ENCODE measurements at places on chromosomes 4 and X.

GRCh38 chr4:53682908-53683307, 91.6 kb upstream of the LNX1 start:
- DNase-seq: no peak

DNA sequence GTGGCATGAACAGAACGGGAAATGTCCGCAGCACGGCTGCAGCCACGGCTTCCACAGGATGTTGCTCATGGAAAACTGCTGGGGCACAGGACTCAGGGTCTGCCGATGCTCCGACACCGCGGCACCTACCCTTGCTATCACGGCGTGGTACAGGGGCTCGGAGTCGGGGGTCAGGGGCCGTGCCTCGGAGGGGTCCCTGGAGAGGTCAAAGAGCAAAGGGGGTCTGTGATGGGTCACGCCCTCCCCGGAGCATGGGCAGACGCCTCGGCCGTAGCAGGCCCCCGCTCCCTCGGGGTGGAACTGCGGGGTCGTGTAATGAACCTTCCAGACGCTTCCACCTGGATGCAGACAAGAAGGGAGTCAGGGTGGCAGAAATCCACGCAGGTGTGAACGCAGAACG, 21.8 kb downstream of the ARSD start:
- DNase-seq: no peak

DNA sequence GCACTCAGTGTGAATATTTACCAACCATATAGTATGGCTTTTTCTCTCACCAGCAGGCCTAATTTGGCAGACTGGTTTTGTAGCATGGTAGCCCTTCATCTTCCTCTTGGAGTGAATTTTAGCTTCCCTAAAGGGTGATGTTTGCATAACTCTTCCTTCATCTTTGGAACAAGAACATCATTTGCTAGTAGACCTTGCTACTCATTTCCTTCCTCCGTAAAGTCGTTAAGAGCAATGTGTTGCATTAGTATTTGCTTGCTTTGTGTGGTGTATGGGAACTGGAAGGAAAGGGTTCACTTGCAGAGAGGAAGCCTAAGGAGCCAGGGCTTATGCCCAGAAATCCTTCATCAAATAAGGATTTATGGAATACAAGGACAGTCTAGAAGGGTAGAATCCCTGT, 50.2 kb upstream of the PGRMC2 start:
- DNase-seq: no peak

DNA sequence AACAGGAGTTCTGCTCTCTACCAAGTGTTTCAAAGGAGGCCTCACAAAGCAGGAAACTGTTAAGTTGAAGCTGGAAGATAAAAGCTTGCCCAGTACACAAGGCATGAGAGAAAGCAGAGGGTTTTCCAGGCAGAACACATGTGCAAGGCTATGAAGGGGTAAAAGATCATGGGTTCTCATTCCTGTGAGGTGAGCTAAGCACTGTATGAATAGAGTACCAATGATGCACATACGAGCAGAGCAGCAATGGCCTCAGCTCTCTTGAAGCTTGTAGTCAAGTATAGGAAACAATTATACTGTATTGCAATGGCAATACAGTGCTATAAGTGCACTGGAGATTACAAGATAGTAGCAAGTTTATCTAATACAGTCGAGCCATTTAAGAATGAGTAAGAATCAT, 18.0 kb downstream of the TTC29 start:
- no peak for DNase-seq

- no peak for DNase-seq
Observed at GRCh38 chrX:46704767-46705386, 54.0 kb downstream of the SLC9A7 start.

GRCh38 chr4:40200875-40201801, 4.3 kb downstream of the RHOH start:
- DNase-seq: no peak

GRCh38 chrX:39462835-39463234, 634.9 kb downstream of the BCOR start:
- no peak for DNase-seq

- DNase-seq: no peak
Observed at GRCh38 chr4:86181585-86181984, 178.3 kb downstream of the MAPK10 start.

GRCh38 chrX:10631416-10632145, 11.2 kb upstream of the MID1 start:
- no peak for DNase-seq

- no peak for DNase-seq
Observed at GRCh38 chr4:106522839-106523238, 154.3 kb upstream of the GIMD1 start.

GRCh38 chr4:11106190-11106589, 322.5 kb downstream of the HS3ST1 start:
- DNase-seq: no peak

- DNase-seq: no peak
Observed at GRCh38 chrX:150663073-150663472, 30.1 kb upstream of the MTMR1 start.

DNA sequence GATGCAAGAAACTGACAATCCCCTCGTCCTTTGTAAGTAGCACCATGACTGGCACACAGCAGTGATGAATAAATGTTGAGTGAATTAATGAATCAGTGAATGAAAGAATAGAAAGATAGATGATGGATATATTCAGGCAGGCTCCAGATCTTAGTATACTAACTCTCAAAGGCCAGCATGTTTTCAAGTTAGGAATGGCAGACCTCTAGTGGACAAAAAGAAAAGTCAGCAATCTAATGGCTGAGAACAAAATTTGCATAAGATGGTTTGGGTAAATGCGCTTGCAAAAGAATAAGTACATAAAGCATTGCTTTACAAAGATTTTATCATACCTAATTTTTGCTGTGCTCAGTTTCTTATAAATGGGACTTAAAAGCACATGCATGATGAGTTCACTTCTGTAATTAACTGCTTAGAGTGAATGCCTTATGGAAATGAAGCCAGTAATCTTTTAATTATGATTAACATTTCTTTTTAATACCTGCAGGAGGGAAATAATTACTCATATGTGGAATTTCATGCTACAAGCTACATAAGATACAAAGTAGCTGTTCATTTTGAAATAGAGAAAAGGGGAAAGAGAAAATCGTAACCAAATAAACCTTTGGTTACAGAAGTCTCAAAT, 126.9 kb upstream of the GPRIN3 start:
- DNase-seq: no peak

GRCh38 chrX:48530736-48531135, 8.8 kb upstream of the TBC1D25 start:
- DNase-seq: no peak

DNA sequence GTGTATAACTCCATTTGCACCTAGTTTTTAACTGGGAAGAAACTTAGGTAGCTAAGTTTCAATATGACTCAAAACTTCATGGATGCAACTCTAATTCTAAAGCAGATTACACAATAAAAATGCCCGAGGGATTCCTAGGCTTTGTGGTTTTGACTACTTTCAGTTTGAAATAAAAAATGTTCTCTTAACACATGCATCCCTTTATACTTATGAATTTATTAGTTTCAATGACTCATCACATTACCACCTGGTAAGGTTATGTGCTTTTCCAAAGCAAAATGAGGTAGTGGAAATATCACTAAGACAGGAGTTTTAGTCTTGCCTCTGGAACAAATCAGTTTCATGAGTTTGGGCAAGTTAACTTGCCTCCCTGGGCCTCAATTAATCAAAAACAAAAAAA, 125.5 kb downstream of the OPHN1 start:
- no peak for DNase-seq

DNA sequence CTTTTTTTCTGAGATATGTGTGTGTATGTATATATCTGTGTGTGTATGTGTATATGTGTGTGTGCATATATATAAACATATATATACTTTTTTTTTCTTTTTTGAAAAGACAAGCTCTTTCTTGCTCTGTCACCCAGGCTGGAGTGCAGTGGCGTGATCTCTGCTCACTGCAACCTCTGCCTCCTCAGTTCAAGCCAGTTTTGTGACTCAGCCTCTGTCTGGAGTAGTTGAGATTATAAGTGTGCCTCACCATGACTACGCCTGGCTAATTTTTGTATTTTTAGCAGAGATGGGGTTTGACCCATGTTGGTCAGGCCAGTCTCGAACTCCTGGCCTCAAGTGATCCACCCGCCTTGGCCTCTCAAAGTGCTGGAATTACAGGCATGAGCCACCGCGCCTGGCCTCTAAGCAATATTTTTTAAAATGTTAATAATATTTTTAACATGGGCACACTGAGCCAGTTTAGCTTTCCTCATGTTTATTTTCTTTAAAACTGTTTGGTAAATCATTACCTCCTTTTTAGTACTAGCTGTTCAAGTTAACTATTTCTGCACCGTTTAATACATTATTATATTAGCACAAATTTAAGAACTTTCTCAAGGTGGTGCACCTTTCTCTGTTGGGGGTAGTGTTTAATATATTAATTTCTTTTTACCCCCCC, 33.3 kb downstream of the BBS12 start:
- no peak for DNase-seq

- DNase-seq: no peak
Observed at GRCh38 chrX:18348047-18348446, 6.4 kb downstream of the SCML2 start.

DNA sequence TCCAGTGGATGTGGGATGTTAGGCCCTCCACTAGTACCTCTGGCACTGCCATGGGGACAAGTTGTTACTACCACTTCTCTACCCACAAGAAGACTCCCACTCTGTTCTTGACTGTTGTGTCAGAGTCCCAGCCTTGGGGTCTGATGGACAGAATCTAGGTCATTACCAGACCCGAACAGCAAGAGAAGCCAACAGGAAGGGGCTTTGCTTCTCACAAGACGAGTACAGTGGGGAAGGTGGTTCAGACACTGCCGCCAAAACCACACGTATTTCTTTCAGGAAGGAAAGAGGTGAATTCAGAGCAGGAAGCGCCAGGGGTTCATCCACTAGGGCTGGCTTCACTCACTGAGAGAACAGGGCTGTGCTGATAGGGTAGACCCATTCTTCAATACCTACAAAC, 161.3 kb upstream of the KIT start:
- DNase-seq: no peak

GRCh38 chr4:145012841-145013240, 85.2 kb downstream of the ANAPC10 start:
- DNase-seq: no peak

GRCh38 chrX:49842621-49843020, 13.5 kb downstream of the PAGE4 start:
- no peak for DNase-seq

GRCh38 chr4:104507112-104507511, 12.4 kb upstream of the CXXC4 start:
- no peak for DNase-seq

DNA sequence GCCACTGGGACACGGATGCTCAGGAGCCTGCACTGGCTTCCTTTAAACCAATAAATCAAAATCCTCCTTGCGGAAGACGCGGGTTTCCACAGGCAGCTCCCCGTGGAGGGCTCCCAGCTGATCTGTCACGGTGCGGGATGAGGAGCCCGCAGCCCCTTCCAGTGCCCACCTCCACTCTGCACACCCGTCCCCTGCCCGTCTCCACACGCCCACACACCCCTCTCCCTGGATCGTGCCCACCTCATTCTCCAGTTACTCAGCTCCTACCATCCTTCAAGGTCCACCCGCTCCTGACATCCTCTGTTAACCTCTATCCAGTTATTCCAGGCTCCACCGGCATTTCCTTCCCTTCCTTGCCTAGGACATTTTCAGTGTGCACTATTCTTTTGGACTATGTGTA, 895.9 kb downstream of the TRIML1 start:
- DNase-seq: no peak

GRCh38 chr4:110128029-110128428, 70.4 kb downstream of the ELOVL6 start:
- no peak for DNase-seq

- no peak for DNase-seq
Observed at GRCh38 chrX:23514082-23514481, 153.2 kb upstream of the PRDX4 start.

DNA sequence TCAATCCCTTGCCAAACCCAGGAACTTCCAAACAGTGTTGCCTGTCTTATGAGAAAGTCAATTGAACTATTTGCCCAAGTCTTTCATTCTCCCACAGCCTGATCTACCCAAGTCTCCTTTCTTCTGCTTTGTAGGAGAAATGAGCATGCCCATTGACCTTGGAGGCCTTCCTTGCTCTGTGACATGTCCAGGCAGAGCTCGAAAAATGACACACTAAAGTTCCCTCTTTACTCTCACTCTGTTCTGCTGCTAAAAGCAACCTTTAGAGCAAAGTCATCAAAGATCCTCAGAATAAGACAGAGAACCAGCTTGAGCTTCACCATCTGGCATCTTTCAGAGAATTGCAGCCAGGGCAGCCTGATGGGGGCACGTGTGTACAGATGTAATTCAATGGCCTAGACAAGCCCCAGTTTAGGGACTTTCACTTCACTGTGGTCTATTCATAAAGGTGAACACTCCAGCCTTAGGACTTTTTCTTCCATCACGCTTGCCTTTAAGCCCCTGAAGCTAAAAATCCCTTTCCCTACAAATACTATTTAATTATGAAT, 136.4 kb downstream of the AMELX start:
- no peak for DNase-seq

GRCh38 chr4:169720529-169720928, 37.2 kb downstream of the HPF1 start:
- no peak for DNase-seq

DNA sequence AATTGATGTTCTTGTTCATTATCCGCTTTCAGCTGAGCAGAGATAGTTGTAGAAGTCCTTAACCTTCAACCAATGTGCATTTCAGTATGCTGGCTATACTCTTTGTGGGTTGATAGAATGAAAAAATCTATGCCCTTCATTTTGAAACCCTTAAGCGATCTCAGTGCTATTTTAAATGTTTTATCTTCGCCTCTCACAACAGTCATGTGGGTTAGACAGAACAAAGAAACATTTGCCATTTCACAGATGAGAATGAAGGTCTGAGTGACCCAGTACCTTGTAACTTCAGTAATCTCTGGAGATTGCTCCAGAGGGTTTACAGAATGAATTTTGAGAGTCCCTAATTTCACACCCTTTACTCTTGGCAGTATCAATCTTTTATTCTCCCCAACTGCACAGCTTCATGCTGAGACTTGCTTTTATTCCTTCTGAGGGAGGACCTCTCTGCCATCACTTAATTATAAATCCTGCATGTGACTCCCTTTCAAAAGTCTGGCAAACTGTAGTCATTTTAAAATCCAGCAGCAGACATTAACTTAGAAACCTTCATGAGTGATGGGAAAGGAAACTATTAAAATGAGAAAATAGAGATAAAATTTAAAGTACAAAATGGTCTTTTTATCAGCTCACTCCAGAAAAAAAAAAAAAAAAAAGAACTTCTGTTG, 921.5 kb downstream of the RAB28 start:
- DNase-seq: no peak

- no peak for DNase-seq
Observed at GRCh38 chr4:137310593-137311490, 221.5 kb downstream of the PCDH18 start.

DNA sequence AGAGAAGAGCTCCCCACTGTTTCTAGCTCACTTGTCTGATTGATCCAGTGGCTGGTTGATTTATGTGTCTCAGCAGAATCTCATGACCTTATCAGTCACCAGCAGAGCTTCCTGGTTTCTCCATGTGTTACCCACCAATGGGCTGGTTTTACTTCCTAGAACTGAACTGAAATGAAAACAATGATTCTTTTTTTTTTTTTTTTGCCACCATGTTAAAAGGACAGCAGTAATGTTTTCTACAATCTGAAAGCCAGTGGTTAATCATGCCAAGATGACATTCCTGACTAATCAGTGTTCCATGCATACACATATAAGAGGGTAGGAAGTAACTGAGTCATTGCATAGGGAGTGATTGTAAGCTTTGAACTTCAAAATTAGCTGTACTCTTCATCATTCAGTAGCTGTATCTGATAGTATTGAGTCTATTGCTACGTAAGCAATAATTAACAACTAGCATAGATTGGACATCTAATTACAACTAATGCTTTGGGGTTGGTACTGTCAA, 67.7 kb downstream of the SLC4A4 start:
- no peak for DNase-seq

- no peak for DNase-seq
Observed at GRCh38 chr4:67684839-67685531, 16.0 kb downstream of the UBA6 start.

All from activated naive CD4-positive, alpha-beta T cell (primary cell).